Activated CD8-positive, alpha-beta memory T cell treated with anti-CD3 and anti-CD28 coated beads, Interleukin-2, amount 50 U/mL, for 48 hours (primary cell): ENCODE measurements at places on chromosomes 12 and 14.

DNA sequence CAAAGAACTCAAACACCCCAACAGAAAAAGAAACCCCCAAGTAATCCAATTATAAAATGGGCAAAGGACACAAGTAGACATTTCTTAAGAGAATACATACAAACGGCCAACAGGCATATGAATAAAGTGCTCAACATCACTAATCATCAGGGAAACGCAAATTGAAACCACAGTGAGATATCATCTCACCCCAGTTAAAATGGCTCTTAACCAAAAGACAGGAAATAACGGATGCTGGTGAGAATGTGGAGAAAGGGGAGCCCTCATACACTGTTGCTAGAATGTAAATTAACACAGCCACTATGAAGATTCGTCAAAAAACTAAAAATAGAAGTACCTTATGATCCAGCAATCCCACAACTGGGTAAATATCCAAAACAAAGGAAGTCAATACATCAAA is 52.4 kb downstream of the CLMN start:
- no peak for DNase-seq

- DNase-seq: no peak
These were observed 41.4 kb downstream of the PTPRQ start for GRCh38 chr12:80485222-80485987.

DNA sequence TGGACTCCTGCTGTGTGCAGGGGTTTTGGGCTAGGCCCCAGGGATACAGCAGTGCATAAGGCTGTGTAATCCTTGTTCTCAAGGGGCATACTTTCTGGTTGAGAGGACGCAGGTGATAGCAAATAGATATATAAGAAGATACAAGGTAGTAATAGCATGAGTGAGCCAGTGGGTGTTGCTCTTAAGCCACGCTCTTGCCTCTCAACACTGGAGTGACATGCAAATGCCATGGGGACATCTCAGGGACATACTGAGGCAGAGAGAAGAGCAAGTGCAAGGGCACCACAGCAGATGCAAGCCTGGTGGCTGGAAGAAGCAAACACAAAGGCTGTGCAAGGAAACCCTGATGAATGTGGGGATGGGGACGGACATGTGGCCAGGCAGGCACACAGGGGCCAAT is 223.3 kb downstream of the CHST11 start:
- DNase-seq: no peak

DNA sequence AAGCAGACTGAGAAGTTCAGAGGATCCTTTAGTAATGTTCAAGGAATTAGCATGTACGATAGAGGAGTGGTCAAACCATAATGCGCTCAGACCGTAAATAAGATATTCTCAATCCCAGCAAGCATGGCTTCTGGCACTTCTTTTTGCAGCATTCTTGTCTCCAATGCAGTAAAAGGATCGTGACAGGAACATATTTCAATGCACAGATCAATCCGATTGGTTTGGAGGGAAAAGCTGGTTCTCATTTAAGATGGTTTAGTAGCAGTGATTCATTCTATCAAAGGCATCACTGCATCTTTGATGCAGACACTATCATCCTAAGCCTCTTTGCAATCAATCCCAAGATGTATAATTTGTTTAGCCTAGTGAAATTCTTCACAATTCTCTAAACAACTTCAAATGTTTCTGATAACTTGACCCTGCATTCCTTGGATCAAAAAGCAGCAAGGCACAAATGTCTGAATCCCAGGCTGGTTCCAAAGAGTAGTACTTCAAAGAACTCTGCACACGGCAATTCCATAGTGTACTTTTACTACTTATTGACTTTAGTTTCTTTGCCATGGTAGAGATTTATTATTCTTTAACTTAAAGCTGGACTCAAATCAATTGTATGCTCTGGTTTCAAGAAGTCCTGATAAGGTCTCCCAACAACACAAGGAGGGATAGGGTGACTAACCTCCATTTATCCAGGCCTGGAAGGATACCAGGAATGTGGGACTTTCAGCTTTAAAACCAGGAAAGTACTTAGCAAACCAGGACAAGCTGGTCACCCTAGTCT is 96.8 kb upstream of the MDM1 start:
- no peak for DNase-seq

- peak; percentile 44 for DNase-seq
These were observed 134.0 kb downstream of the BCL11B start for GRCh38 chr14:99137913-99138571.

DNA sequence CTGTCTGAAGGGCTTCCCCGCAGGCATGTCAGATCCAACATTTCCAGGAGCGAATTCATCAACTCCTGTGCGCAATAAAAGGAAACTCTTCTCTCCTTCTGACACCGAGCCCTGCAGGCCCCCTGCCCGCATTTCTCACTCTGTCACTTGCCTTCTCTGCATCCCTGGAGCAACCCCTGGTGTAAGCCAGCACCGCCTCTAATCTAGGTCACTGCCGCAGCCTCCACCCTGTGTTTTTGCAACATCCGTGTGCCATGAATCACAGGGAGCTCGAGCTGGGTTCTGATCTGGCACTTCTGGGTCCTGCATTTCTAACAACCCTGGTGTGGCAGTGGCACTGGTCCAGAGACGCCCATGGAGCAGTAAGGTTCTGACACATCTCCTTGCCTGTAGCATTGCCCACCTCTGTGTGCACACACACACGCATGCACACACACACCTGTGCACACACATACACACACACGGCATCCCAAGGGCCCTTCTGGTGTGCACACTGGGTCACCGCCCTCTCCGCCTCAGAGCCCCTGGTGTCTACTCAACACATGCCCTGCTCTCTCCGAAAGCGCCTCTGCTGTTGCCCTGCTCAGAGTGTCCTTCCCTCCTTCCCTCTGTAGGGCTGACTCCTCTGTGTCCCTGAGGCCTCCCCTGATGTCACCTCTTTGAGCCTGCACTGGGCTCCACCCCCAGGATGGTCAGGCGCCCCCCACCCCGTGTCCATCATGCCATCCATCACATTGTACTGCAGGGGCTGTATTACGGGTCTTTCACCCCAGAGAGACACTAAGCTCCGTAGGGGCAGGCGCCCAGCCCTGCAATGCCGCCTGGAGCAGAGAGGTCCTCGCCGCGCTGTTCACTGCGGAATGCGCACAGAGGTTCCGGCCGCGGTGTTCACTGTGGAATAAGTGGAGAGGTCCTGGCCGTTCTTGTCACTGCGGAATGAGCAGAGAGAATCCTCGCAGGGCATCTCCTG is 111.4 kb upstream of the SFSWAP start:
- no peak for DNase-seq

DNA sequence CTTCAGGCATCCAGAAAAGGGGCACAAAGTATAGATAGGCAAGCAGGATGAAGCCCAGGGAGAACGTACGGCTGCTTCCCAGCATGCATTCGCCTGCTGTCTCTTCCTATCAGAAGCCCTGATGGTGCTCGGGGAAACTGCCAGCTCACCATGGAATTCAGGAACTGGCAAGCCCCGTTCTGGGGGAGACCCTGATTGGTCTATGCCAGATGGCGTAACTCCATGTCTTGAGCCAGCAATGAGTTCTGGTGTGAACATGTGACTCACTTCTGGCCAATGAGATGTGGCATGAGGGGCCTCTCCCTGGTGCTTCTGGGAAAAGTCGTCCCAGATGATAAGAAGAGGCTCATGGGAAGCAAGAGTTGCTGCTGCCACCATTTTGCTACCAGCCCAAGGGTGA is 270.8 kb downstream of the BCL11B start:
- DNase-seq: no peak

GRCh38 chr12:80235944-80236343 is 136.6 kb downstream of the OTOGL start:
- DNase-seq: no peak

DNA sequence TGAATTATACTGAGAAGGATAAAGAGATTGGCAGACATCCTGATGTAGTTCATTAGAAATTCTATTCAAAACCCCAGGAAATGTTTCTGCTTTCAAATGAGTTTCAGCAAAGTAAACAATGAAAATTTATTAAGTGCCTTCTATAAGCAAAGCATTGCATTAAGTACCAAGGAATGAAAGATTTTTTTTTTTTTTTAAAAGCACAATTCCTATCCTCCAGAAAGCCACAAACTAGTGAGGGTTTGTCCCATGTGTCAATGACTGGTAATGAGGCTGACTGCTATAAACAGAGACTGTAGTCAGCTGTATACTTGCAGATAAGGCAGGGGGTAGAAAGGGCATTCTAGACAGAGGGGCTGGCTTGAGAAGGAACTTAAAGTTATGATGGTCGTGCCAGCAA is 6.7 kb downstream of the ANO4 start:
- DNase-seq: no peak

DNA sequence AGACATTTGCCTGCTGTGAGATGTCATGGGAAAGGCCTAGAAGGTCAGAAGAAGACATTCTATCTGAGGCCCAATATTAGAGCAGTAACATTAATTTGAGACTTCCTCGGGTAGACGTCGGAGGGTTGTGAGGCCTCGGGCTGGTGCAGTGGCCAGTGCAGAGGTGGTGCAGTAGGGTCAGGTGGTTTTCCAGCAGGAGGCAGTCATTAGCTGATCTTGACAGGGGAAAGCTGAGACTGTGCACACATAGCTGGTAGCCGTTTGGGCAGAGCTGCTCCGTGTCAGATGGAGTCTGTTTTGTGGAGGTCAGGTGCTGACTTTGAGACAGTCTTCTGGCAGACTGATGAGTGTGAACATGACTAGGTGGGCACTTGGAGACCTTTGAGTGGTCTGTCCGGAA is 65.7 kb upstream of the ASPG start:
- DNase-seq: no peak

DNA sequence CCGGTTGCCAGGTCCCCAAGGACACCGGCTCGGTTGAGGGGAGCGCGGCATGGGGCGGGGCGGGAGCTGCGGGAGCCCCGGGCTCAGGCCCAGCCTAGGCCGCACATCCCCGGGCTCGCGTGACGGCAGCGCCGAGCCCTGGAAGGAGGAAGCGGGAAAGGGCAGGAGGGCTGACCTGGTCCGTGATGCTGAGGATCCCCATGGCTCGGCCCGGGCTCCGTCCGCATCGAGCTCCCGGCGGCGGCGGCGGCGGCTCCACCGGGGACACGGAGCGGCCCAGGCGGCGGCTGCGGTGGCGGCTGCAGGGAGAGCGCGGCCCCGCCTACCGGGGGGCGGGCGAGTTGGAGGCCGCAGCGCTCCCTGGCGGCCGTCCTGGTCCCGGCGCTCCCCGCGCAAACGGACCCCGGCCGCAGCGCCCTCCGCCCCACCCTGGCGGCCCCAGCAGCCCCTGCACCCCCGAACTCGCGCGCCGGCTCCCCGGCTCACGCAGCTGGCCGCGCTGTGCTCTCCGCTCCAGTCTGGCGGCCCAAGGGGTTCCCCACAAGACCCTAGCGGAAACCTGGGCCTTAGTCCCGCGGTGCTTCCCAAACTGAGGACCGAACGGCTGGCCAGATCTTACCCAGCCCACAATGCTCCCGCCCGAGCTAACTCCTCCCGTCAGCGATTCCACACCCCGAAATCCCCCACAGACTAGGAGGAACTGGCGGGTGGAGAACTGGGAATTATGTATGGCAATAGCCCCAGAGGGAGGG is at the start of gene ANKRD52:
Gene ANKRD52 (minus strand): TSS at position 317 of the 752 bp plus-strand sequence. CDS start 115 bp downstream, at position 202.
- peak; percentile 90 for DNase-seq
